ENCODE measurements at places on chromosomes 11 and 22.

DNA sequence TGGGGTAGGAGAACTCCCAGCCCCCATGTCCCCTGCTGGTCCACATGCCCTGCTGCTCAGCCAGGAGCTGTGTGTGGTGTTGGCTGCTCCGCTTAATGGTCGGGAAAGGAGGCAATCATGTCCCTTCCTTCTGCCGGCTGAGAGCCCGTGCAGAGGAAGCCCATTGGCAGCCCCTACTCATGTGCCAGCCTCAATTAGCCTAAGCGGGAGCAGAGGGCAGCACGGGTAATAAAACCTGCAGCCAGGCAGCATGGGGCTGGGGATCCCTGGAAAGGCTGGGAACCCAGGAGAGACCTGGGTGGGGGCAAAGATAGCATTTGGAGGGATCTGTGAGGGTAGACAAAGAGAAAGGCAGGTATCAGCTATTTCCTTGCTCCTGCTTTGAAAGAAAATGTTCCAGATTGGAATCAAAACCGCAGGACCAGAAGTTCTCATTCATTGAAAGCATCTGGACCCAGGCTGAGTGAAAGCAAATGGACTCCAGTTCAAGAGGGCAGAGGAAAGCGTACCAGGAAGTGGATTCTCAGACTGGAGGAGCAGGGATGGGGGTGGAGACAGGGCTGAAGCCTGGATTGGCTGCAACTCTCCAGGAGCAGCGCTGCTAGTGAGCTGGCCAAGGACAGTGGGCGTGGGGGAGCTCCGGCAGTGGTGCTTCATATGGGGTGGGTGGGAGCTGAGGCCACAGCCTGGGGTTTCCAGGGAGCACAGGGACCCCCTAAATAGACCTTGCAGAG lies 103.4 kb upstream of the NECTIN1 start:
- no peak for DNase-seq

DNA sequence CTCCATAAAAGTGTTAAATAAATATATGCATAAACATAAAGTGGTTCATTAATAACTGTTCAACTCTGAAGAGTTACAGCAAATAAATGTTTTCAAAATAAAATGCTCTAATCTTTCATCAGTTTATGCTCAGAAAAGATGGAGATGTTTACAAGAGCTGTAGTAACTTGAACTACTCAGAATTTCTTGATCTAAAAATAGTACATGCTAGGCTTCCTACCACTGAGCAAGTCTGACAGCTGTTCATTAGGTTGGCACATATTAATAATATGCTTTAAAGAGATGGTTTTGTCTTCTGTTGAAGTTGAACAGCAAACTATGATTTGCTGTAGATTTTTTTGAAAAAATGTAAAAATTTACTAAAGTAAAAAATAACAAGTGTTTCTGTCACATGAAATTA lies 10.8 kb upstream of the SLN start:
- no peak for DNase-seq

GRCh38 chr11:95999711-96000406 lies 76.0 kb upstream of the MTMR2 start:
- no peak for DNase-seq

DNA sequence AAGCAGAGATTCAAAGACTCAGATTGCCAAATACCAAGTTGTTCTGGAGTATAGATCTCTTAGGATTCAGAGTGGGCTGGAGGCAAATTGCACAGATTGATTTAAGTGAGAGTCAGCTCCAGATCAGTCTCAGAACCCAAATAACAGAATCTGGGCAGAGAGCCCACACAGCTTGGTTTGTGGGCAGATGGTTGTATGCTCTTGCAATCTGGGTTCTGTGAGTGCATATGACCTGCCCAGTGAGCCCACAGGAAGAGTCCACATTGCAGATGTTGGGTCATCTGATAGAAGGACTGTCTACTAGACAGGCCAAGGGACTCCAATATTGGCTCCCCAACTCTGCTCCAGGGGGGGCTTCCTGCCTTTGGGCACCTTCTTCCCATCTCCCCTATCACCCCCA lies 65.9 kb downstream of the ADAMTS15 start:
- no peak for DNase-seq

GRCh38 chr11:27187075-27187847 lies 146.6 kb downstream of the BBOX1 start:
- no peak for DNase-seq

DNA sequence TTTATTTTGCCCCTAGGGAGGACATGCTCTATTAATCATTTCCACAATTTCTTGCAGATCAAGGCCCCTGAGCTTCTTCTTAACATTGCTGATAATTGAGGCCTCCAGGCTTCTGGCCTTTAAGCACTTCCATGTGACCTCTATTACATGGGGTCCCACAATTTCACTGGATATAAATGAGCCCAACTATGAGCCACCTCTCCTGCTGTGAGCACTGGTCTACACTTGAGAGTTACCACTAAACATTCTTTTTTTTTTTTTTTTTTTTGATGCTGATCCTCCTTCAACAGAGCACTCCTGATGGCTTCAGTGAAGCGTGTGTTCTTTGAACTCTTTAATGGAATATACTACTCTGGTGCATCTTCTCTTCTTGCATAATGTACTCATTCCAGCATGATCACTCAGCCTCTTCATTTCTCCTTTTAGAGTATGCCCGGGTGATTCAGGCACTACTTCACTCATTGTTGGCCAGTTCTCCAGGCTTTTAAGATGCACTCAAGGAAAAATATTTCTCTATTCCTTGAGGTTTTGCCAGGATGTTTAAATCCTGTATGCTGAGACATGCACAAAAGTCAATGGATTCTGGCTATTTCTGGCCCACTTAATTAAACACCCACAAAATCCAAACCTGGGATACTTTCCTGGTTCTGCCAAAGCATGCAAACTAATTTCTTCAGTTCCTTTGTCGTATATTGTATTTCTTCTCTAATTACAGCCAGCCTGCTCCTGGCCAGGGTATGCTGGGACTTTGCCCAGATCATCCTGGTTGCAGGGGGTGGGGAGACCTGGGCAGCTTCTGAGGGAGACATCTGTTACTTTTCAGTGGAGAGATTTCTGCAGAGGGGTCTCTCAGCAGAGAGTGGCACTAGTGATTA lies 257.8 kb upstream of the LUZP2 start:
- DNase-seq = no peak

DNA sequence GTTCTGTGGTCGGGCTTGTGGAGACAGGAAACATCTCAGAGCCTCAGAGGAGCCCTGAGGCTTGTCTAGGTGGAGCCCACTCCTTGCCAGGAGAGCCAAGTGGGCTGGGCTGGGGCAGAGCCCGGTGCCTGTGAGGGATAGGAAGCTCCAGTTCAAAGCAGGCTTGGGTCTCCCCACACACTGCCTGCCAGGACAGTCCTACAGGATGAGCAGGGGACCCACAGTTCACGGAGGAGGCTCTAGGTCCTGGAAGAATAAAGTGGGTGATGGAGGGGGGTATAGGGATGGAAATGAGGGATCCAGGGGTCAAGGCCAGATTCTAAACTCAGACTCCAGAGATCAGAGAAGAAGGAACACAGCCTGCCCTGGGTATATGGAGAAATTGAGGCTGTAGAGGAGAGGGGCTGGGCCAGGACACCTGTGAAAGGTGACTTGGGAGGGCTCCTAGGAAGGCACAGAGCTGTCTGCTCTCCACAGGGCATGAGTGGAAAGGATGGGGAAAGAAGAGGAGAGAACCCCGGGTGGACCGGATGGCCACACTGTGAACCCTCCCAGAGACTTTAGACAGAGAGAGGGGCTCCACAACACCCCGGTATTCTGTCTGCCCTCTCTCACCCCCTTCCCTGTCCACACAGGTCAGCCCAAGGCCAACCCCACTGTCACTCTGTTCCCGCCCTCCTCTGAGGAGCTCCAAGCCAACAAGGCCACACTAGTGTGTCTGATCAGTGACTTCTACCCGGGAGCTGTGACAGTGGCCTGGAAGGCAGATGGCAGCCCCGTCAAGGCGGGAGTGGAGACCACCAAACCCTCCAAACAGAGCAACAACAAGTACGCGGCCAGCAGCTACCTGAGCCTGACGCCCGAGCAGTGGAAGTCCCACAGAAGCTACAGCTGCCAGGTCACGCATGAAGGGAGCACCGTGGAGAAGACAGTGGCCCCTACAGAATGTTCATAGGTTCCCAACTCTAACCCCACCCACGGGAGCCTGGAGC lies 7.4 kb downstream of the IGLL5 start:
- no peak for DNase-seq

GRCh38 chr11:117930668-117931330 lies 1.6 kb upstream of the TMPRSS13 start:
- DNase-seq = no peak

GRCh38 chr11:10930972-10931760 lies 73.3 kb upstream of the ZBED5 start:
- DNase-seq = peak; percentile 52

- no peak for DNase-seq
These were observed 882 bp downstream of the ANO1 start for GRCh38 chr11:70078781-70079616.

DNA sequence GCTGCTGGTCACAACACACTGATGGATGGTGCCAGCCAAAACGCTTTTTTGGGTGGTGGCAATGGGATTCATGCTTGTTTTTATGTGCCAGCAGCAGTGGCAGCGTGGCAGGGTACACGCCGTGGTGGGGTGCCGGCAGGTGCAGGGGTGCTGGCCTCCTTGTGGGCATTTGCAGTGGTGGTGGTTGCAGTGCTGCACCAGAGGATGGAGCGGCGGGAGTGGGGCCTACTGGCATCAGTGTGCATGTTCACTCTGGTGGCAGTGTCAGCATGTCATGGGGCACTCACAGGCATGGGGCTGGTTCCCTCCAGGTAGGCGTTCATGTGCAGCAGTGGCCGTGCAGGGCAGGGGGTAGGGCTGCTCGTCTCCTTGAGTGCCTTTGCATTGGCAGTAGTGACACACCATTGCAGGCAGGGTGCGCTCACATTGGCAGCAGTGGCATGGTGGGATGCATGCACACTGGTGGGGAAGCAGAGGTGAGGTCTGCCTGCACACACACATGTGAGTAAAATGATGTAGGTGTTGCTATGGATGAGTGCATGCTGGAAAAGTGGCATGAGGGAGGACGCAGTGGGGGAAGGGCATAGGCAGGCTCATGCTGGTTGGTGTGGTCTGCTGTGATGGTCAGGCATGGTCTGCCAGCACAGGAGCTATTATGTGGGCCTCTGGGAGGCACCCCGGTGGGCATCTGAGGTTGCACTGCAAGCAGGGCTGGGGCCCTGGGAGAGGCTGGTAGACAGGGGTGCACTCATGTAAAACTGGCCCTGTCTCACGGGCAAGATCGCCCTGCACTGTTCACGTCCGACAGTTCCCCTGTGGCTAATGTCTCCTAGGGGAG lies 29.9 kb downstream of the CCDC15 start:
- DNase-seq = no peak

DNA sequence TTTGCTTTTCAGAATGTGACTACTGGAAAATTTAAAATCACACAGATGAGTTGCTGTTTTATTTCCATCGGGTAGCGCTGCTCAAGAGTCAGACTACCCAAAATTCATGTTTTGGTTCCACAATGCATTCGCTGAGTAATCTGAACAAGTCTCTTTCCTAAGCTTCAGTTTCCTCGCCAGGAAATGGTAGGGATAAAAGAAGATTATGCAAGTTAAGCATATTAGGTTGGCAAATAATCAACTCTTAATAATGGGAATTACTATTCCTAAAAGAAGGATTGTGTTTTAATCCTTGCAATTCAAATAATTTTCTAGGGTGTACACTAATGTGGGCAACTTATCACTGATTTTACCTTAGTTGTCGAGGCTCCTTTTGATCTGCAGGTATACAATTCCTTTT lies 326.5 kb downstream of the LARGE1 start:
- no peak for DNase-seq

DNA sequence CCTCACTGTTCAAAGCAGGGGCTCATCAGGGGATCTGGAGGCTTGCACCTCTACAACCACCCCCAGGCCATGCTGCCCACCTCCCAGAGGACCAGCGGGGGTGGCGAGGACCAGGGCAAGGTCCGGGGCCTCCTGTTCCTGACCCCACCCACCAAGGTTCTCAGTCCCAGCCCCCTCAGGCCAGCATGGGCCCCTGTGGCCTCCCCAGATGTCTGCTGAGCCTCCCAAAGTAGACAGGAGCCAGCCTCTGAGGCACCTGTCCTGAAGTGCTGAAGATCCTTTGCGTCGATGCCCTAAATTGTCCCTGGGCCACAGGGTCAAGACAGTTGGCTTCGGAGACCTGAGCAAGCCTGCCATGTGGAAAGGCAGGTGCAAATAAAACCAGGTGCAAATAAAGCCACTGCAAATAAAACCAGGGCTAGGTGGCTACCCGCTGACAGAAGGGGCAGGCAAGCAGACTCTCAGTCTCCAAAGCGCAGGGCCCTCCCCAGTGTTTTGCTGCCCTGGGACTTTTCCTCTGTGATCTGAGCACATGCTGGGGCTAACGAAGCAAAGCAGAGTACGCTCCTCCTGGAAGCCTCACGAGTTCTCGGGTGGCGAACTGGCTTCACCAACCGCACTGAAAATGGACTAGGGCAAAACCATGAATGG lies 22.4 kb upstream of the ARFGAP3 start:
- DNase-seq = no peak

- DNase-seq = peak; percentile 67
These were observed 7.8 kb upstream of the P4HA3 start for GRCh38 chr11:74319139-74319816.

DNA sequence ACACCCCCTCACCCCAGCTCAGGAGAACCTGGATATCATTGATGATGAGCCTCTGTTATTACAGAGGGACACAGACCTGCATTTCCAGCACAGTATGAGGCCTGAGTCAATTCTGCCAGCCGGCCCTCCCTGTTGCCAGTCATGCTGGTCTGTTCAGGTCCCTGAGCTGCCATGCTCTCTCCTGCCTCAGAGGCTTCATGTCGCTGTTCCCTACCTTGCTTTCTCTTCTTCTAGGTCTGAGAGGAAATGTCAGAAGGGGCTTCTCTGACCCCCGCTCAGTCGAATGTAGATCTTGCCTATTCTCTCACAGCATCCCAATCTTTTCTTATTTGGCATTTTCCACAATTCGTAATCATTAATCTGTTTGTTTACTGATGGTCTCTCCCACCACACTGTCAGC lies 21.8 kb upstream of the ABCC8 start:
- DNase-seq = no peak

Data from HTR-8/SVneo (cell line).